ENCODE measurements at places on chromosomes 12 and 14.

DNA sequence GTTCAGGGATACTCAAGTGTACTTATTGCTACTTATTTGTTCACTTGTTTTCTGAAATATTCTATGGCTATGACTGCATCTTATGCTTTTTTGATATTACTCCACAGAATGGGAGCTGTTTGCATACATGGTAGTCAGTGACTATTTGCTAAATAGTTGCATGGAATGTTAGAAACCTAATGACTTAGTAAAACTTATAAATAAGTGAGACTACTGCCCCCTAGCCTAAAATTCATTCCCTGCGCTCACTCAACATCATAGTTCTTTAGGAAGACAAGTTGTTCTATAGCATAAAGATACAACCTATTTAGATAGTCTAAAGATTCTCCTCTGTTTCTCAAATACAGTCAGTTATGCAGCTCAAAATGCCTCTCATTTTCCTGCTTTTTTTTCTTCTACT lies 305.5 kb downstream of the CEP128 start:
- DNase-seq = peak; percentile 57

DNA sequence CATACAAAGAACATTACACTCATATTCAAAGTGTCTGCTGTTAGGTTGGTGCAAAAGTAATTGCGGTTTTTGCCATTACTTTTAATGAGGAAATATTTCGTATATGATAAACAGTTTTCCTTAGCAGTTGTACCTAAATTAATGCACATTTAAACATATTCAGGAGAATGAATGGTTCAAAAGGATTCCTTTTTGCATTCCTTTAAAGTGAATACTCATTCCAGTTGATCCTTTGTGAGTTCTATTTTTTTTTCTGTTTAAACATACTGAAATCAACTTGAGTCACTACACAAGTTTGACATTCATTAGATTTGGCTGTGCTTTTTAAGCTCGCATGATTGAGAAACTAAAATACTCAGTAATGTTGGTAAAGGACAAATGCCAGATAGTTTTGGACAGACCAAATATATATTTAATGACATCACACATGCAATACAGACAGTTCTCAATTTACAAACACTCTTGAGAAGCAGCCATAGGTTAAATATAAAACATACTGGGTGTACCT lies 13.8 kb upstream of the SLC38A2 start:
- peak; percentile 97 for DNase-seq

DNA sequence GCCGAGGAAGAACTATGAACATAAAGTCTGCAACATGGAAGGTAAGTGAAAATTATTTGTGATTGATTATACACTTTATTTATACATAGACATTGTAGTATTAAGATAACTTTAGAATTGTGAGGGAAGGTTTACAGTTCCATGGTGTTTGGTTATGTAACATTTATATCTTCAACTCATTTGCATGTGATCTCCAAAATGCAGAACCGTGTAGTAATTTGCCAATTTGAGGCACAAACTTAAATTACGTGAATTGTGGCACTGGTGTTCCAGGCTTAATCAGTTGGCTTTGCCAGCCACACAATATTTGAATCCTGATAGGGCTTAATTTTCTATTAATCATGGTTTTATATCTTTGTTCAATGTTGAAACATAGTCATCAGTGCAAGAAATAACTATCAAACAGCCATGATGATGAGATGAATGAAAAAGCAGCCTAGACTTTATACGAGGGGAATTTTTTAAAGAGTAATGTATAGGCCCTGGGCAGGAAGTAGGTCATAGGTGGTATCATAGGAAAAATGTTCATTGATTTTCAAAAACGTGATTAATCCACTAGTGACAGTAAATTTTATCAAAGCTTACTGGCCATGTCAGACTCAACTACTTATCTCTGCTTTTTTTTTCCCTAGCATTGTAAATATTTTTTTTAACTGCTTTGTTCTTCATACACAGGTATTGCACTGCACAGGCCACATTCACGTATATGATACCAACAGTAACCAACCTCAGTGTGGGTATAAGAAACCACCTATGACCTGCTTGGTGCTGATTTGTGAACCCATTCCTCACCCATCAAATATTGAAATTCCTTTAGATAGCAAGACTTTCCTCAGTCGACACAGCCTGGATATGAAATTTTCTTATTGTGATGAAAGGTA lies 31.7 kb downstream of the HIF1A start:
- no peak for DNase-seq

DNA sequence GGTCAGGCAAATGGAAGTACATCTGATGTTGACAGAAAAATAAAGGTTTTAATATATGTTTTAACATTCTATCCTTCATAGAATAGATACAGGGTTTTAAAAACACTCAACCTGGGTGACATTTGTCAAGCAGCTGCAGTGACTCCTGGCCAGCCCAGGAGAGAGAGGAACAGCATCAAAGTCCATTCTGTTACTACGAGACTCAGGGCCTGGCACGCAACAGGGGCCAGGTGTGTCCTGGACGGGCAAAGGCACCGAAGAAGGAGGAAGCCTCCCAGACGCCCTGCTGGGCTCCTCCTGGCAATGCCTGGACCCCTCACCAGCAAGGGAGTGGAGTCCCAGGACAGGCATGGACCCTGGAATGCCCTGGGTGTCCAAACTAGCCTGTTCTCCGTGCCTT lies 22.1 kb downstream of the LRCOL1 start:
- no peak for DNase-seq

DNA sequence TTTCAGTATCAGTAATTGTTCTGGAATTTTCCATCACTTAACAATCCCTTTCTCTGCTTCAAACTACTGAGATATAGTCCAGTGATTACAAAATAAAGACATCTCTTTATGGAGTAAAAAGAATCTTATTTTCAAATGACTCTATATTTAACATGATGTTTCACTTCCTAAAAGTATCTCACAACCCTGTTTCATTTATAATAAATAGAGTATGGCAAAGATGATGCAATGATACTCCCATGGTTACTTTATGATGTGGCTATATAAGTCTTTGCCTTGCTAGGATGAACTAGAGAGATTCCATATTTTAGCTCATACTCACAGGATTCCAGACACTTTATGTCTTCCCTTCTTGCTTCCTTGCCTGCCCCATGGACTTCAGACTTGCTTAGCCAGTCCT lies 953.5 kb upstream of the MDGA2 start:
- no peak for DNase-seq

- no peak for DNase-seq
These were observed 174.1 kb downstream of the CRADD start for GRCh38 chr12:93851257-93851671.

DNA sequence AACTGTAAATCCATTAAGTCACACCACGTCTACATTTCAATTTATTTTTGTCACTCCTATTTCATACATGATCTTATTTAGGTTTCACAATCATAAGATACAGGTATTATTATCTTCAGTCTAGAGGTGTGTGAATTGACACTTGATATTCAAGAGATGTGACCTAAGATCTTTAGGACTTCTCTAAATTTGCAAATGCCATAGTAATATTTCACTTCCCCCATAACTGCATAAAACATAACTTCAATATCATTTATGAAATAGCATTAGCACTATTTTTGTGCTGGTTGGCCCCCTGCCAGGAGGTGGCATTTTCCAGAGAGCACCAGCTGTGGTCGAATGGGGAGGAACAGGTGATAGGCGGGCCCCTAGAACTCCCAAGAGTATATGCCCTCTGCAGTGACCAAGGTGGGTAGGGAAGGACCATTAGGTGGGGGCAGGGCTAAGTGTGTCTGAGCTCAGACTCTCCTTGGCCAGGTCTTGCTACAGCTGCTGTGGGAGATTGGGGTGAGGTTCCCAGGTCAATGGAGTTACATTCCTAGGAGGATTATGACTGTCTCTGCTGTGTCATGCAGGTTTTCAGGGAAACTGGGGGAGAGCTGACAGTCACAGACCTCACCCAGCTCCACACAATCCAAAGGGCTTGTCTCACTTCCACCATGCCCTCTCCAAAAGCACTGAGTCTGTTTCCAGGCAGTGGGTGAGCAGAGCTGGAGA lies 49.2 kb upstream of the ERGIC2 start:
- no peak for DNase-seq

Measured in iris pigment epithelial cell (primary cell).